Kidney (tissue), 22 donors: ENCODE measurements at places on chromosomes 7 and 10. TPM values are rescaled to one million over a fixed set of nuclear protein-coding genes. Genes with fewer than 3 reads are reported as not detected.

DNA sequence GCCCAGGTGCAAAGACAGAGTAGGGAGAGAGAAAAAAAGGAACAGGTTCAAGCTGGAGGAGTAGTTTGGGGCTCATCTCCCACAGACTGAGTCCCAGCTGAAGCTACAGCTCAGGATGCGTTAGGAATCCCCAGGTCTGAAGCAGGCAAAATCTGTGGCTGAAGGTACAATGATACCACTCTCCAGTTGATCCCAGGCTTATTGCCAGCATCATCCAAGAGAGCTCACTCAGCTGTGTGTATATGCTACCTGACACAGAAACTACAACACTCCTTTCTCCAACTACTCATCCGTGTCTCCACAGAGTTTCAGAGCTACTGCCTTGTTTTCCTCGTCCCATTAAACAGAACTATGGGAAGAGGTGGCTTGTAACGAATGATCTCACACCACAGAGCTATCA is 851.3 kb downstream of the GRID1 start:
- H3K27me3 ChIP-seq, result no peaks in the 10 kb centered on the region
- no peak for DNase-seq
- H3K36me3 ChIP-seq, result no peaks in the 10 kb centered on the region
- H3K4me1 ChIP-seq, result no peaks in the 10 kb centered on the region

GRCh38 chr7:158740013-158740656 is 35.5 kb upstream of the NCAPG2 start:
- peaks cover 34% of the 10 kb centered on the region for H3K36me3 ChIP-seq
- no peaks in the 10 kb centered on the region for H3K4me1 ChIP-seq
- no peak for DNase-seq
- no peak overlapping the region for H3K4me3 ChIP-seq
- H3K27me3 ChIP-seq, result no peaks in the 10 kb centered on the region

DNA sequence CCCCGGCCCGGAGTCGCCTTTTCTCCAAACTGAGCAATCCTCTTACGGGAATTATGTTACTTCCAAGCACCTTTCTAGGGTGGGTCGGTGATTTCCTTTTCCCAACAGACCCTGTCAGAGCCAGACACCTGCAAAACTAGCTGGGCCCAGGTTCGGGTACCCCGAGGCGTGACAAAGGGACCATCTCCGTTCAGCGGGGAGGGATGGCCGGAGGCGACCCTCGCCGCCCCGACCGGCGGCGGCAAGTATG is 445 bp downstream of the PPA1 start:
- H3K4me3 ChIP-seq, result peak overlapping the region; percentile 66
- H3K27ac ChIP-seq, result peak overlapping the region; percentile 81
- no peaks in the 10 kb centered on the region for H3K36me3 ChIP-seq
- H3K27me3 ChIP-seq, result no peaks in the 10 kb centered on the region

- H3K4me1 ChIP-seq, result no peaks in the 10 kb centered on the region
- H3K27me3 ChIP-seq, result no peaks in the 10 kb centered on the region
- no peaks in the 10 kb centered on the region for H3K36me3 ChIP-seq
- no peak for DNase-seq
Measured at GRCh38 chr10:11150231-11150731, 132.6 kb downstream of the CELF2 start.

DNA sequence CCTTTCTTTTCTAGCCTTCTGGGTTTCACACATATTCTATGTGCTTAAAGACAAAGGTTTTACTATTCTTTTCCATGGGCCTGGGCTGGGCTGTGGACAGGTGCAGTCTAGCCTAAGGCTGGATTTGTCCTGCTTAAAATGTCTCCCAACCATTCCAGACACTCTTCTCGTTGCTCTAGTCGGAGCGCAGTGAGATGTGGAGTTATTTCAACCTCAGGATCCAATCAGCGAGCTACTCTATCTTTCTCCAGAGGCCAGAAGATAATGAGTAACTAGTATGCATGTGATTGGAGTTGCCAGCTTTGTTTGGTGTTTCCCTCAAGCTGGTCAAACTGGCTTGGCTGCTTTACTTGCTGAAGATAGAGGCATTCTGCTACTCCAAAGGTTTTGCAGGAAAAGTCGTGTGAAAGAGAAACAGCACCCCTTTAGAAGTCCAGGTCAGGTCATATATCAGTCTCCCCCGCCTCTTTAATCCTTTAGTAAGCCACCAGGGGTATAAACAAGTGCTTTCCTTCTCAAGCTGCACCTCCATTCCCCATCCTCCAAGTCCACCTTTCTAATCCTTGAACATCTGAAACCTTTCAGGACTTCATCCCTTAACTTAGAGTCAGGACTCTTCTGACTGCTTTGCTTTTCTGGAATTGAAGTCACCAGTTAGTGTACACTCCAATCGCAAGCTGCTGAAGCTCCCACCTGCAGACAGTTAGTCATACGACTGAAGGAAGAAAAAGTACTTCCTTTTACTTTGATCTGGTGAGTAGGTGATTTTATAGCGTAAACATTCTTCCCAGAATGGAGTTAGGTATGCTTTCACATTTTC is 78.8 kb downstream of the DNMBP start:
- DNase-seq, result peak; percentile 82
- H3K4me3 ChIP-seq, result peak overlapping the region; percentile 68
- peak overlapping the region; percentile 74 for H3K27ac ChIP-seq
- no peaks in the 10 kb centered on the region for H3K27me3 ChIP-seq
- H3K36me3 ChIP-seq, result no peaks in the 10 kb centered on the region

DNA sequence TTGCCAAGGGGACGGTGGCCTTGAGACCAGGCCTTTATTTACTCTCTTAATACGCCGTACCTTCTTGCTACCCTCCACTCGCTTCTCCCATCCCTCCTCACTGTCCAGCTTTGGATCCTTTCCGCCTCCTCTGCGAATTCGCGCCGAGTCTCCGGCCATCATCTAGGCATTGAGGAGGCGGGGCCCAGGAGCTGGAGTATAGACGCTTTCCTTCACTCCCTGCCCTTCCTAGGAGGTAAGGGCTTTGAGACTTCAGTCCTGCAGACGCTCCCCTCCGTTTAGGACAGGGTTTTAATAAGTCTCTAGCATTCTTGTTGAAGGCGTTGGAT is 538 bp downstream of the TFAM start:
- no peaks in the 10 kb centered on the region for H3K4me1 ChIP-seq
- peak overlapping the region; percentile 84 for H3K27ac ChIP-seq
- H3K36me3 ChIP-seq, result peaks cover 25% of the 10 kb centered on the region
- no peaks in the 10 kb centered on the region for H3K27me3 ChIP-seq
- peak; percentile 58 for DNase-seq

DNA sequence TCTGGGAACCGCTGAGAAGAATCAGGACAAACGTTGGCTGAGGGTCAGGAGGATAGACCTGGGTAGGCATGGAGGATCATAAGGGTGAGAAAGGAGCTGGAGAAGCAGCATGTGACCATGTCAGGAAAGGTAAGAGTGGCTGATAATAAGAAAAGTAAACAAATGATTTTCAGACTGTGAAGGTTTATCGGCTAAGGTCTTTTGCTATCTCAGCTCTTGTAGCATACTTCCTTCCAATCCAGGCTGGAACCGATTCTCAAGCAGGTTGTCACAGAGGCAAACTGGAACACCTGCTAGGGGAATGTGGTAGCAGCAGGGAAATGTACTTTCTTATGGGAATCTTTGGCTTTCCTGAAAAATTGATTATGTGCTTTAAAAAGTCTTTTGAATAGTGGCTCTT is 74.7 kb downstream of the TMEM168 start:
- H3K4me3 ChIP-seq, result no peak overlapping the region
- H3K4me1 ChIP-seq, result no peaks in the 10 kb centered on the region
- H3K27ac ChIP-seq, result no peak overlapping the region
- no peaks in the 10 kb centered on the region for H3K27me3 ChIP-seq

DNA sequence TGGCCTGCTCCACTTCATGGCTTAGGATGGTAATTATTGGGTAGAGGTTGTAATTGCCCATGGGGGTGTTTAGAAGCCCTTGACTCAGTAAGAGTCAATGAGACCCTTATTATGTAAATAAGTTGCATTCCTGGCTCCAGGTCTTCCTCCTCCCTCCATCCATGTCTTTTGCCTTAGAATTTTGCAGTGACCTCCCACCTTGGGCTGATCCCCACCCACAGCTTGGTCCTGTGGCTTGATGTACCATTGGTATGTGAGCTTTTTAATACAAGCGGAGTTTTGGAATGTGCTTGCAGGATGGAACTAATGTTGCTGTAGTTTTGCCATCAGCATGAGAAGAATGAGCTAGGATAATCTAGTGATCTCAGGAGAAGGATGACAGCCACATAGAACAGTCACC is 73.2 kb upstream of the DGKI start:
- H3K4me3 ChIP-seq, result no peak overlapping the region
- H3K27ac ChIP-seq, result peak overlapping the region; percentile 62
- no peaks in the 10 kb centered on the region for H3K36me3 ChIP-seq
- peaks cover 3% of the 10 kb centered on the region for H3K4me1 ChIP-seq
- no peaks in the 10 kb centered on the region for H3K27me3 ChIP-seq

- H3K27ac ChIP-seq, result no peak overlapping the region
- no peak for DNase-seq
- H3K4me3 ChIP-seq, result no peak overlapping the region
- H3K36me3 ChIP-seq, result no peaks in the 10 kb centered on the region
- H3K27me3 ChIP-seq, result no peaks in the 10 kb centered on the region
Measured at GRCh38 chr7:140197218-140197890, 20.6 kb upstream of the KDM7A start.

DNA sequence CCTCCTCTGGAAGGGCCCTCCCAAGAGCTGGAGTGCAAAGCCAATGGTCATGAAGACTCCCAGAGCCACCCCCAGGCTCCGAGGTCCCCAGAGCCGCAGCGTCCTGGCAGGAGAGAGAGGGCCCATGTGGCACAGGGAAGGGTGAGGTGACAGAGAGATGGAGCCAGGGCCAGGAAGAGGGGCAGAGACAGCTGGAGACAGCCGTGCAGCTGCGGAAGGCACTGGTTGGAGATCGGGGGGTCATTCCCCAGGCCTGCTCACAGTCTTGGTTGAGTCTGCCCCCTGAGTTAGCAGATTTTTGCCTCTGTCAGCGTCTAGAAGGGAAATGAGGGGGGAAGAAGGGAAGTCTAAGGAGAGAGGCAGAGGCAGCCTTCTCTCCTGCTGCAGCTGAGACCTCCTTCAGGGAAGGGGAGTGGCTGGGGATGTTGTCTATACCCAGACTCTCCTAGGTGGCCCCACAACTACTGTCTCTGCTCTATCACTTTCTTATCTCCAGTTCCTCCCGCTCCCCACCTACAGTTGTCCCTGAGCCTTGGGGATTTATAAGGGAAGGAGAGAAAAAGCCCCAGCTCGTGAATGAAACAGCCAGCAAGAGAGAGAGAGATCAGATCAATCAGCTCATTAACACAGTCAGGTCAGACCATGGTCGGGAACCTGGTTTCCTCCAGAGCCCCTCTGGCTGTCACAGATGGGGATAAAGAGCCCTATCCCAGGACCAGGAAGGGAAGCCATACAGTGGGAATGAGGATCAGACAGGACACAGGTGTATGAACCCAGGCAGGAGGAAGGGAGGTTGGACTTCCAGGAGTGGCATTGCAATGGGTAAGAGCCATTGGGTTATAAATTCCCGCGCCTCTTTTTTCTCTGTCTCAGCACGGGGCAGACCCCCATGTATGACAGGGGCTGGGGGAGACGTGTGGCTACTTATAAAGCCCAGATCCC is 1.2 kb downstream of the GAL3ST4 start:
- DNase-seq, result no peak
- H3K36me3 ChIP-seq, result no peaks in the 10 kb centered on the region
- H3K4me1 ChIP-seq, result peaks cover 3% of the 10 kb centered on the region

DNA sequence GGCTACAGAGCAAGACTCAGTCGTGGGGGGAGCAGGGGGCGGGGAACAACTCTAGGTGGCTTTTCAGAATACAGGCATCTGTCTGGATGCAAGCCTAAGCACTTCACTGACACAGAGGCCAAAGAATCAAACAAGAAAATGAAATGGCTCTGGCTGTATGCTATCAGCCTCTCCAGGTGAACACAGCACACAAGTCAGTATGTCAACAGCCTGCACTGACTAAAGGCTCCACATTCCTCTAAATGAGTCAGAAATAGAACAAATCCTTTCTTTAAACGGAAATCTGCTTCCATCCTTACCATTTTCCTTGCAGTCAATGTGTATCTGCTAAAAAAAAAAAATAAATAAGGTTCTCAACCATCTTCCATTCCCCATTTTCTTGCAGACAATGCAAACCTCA is 88.3 kb downstream of the ARMH3 start:
- no peak for DNase-seq
- H3K4me3 ChIP-seq, result no peak overlapping the region
- no peaks in the 10 kb centered on the region for H3K4me1 ChIP-seq
- no peaks in the 10 kb centered on the region for H3K27me3 ChIP-seq
- peaks cover 3% of the 10 kb centered on the region for H3K36me3 ChIP-seq

- DNase-seq, result peak; percentile 76
- H3K4me3 ChIP-seq, result peak overlapping the region; percentile 32
- no peak overlapping the region for H3K27ac ChIP-seq
- no peaks in the 10 kb centered on the region for H3K36me3 ChIP-seq
Measured at GRCh38 chr10:132306864-132307751, 642 bp downstream of the STK32C start.

DNA sequence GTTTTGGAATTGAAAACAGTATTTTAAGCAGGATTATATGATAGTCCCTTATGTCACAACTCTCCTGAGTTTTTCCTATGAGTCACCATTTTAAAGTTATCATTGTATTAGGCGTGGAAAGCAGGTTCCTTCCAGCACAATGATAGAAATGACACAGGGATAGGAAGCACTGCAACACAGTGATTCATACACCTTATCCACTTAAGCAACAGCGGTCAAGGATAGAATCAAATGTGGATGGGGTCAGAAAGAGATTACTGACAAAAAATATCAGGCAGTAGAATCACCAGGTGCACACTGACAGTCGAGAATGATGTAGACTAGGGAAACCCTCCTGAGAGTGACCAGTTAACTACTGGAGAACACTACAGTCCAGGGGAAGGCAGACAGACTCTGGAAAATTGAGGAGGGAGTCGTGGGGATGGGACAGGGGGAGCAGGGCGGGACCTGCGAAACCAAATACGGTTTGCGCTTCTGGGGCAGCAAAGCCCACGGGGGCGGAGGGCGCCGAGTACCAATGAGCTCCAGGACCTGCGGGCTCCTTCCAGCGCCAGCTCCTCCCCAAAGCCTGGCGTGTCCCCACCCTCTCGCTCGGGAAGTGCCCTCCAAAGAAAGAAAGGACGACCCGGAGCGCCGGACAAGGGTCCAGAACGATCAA is 479 bp downstream of the PNPLA8 start:
- H3K4me3 ChIP-seq, result peak overlapping the region; percentile 98
- no peak for DNase-seq
- no peaks in the 10 kb centered on the region for H3K27me3 ChIP-seq
- peak overlapping the region; percentile 96 for H3K27ac ChIP-seq
- no peaks in the 10 kb centered on the region for H3K4me1 ChIP-seq

- H3K36me3 ChIP-seq, result peaks cover 10% of the 10 kb centered on the region
- no peaks in the 10 kb centered on the region for H3K27me3 ChIP-seq
- DNase-seq, result no peak
- no peak overlapping the region for H3K27ac ChIP-seq
- no peaks in the 10 kb centered on the region for H3K4me1 ChIP-seq
Measured at GRCh38 chr7:12233175-12233574, 22.1 kb downstream of the TMEM106B start.

GRCh38 chr7:6310271-6310993 is 38.0 kb upstream of the CYTH3 start:
- H3K27ac ChIP-seq, result no peak overlapping the region
- H3K4me3 ChIP-seq, result no peak overlapping the region
- peak; percentile 77 for DNase-seq
- H3K27me3 ChIP-seq, result no peaks in the 10 kb centered on the region

GRCh38 chr7:690478-691360 is 35.8 kb upstream of the DNAAF5 start:
- H3K36me3 ChIP-seq, result no peaks in the 10 kb centered on the region
- no peak overlapping the region for H3K4me3 ChIP-seq

GRCh38 chr10:112811741-112812551 is 138.1 kb upstream of the TCF7L2 start:
- H3K4me3 ChIP-seq, result no peak overlapping the region
- no peaks in the 10 kb centered on the region for H3K36me3 ChIP-seq
- H3K27me3 ChIP-seq, result no peaks in the 10 kb centered on the region
- peaks cover 4% of the 10 kb centered on the region for H3K4me1 ChIP-seq

PHF14 gene
- total RNA-seq, result 31.7 TPM

MYL10 gene
- not detected for total RNA-seq

PRKCQ gene
- 17.5 TPM for total RNA-seq

ZSCAN25 gene
- total RNA-seq, result 20.4 TPM

STEAP1B gene
- total RNA-seq, result 0.79 TPM

LIPN gene
- 0.41 TPM for total RNA-seq

WDR86 gene
- total RNA-seq, result 5.9 TPM
